NCI-H524 (cell line): ENCODE measurements at places on chromosomes 7 and 10.

GRCh38 chr7:139523968-139524815, 707 bp downstream of the CLEC2L start:
- DNase-seq: no peak

GRCh38 chr7:44615149-44615611, 8.8 kb downstream of the OGDH start:
- DNase-seq: no peak

GRCh38 chr7:41010418-41010817, 692.5 kb downstream of the INHBA start:
- DNase-seq: peak; percentile 10

GRCh38 chr10:100175875-100176274, 10.0 kb downstream of the ERLIN1 start:
- no peak for DNase-seq

DNA sequence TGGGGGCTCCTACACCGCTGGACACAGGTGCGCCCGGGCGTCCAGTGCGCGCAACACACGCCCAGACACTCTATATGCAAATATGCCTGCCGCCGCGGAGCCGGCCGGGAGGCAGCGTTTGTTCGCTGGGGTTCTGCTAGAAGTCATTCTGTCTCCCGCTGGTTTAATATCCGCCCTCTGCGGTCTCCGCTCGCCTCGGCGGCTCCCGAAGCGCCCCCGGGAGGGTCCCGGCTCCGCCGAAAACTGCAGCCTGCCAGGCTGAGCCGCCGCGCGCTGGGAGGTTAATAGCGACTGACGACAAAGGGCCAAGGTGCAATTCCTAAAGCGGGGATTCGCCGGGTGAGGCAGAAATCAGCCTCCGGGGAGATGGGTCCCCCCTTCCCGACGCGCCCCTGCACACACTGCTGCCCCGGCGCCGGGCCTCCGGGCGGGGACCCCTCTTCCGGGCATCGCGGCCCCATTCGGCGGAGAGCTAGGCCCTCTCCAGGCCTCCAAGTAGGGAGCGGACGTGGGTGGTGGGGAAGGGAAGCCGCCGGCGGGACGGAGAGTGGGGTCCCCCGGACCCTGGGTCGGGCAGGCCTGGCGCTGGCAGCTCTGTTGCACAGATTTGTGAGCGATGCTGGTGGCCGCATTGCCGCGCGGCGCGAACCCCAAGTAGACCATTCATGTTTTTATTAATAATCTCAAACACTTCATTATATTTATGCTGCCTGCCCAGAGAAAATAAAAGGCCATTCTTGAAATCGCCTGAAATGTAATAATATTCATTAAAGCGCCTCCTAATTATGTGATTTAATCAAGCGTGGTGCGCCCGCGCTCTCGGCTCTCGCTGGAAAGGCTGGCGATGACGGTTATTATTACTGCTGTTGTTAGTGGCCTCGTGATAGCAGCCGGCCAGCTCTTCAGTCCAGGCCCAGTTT, 9.1 kb downstream of the EN2 start:
- DNase-seq: peak; percentile 71

- DNase-seq: no peak
These were observed 108.1 kb downstream of the CLEC2L start for GRCh38 chr7:139631520-139632031.

DNA sequence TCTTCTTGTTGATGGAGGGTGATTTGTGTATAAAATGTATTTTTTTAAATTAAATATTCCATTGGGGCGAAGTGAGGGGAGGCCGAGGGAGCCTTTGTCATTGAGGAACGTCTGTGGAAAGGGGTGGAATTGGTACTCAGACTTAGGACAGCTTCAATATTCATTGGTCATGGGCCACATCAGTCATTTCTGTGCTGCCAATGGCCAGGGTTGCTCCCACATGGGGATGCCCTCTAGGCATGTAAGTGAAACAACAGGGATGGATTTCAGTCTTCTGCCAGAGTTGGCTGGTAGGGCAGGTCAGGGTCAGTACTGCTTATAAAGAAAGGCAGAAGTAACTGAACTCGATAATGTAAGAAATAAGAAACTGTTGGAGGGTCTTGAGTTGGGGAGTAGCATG, 47.2 kb downstream of the NEURL1 start:
- DNase-seq: no peak

GRCh38 chr10:71351628-71352319, 32.7 kb downstream of the SLC29A3 start:
- no peak for DNase-seq

DNA sequence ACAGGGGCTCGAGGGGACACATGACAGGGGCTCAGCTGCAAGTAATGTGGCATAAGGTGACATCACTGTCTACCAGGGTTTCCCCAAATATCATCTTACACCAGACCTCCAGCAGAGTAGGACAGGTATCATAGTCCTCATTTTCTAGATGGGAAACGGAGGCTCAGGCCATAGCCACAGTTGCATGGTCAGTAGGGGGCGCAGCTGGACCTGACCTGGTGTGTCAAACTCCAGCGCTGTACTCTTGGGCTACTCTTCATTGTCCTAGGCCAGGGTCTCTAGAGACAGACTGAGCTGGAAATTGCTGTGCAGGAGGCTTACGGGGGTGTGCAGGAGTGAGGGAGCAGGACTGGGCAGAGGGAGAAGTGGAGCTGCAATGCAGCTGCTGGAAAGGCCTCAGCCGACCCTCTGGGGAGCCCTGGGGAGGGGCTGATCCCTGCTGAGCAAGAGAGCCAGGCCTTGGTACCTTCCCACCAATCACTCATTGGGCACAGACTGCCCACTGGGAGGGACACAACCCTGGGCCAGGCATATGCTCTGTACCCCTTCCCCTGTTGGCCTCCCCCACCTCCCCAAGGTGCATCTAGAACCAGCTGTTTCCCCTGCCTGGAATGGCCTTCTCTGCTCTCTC, 89.9 kb downstream of the CDH23 start:
- peak; percentile 54 for DNase-seq
